ENCODE measurements at places on chromosomes 7 and 10.

GRCh38 chr7:98225913-98226614 lies 14.8 kb downstream of the BHLHA15 start:
- DNase-seq, result no peak

DNA sequence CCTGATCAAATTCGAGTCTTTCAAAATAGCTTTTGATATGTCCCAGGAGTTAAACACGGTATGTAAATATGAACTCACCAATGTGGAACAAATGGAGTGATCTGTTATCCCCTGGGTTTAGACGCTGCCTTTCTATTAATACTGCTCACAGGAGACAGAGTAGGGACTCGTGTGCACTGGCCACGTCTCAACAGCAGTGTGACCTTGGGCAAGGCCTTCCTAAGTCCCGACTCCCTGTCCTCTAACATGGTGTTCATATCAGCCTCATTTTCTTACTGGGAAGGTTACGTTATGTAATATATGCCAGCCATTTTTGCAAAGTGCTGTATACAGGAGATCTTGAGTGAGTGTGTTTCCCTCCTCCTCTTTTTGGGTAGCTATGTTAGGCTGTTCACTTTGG lies 1.8 kb downstream of the WDR37 start:
- DNase-seq, result no peak

GRCh38 chr10:101027106-101027720 lies 3.7 kb downstream of the PDZD7 start:
- no peak for DNase-seq

DNA sequence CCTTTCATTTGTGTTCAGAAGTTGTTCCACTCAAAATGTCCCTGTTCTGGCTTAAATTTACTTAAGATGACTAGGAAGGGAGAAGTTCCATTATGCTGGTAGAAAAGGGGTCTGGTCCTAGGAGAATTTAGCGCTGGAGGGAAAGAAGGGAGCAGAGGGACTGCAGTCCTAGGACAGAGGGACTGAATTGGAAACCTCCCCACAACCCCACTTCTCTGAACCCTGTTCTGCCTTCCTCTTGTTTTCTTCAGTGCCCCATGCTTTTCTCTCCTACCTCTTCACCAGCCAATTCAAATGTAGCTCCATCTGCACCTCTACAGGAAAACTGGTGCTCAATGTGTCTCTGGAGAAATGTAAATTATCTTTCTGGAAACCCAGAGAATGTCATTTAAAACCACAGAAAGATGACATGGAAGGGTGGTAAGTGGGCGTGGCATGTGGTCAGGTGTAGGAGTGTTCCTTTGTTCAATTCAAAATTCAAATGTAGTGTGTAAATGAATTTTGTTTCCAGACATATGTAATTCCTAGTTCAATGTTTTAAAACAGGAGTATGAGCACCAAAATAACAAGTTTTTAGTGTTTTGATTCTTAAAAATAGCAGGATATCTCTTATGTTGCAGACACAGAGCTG lies 24.0 kb upstream of the RHOBTB1 start:
- DNase-seq, result no peak

- DNase-seq, result peak; percentile 5
Measured at GRCh38 chr7:22109761-22110160, 164.1 kb upstream of the CDCA7L start.

DNA sequence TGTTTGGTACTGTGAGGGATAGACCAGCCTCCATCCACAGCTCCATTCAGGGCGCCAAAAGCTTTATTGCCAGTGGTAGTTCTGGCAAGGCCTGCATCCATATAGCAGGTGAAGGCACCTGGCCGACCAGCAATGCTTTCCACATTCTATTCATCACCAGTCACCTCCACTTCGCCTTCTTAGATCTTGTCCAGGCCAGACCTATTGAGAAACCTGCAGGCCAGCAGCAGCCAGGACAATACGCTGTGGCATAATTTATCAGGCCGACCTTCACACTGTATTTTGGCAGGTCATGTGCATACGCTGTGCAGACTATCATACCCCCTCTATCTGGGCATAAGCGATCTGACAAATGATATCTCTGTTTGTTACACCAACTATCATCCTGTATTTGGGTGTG lies 15.2 kb upstream of the KNDC1 start:
- DNase-seq, result no peak

DNA sequence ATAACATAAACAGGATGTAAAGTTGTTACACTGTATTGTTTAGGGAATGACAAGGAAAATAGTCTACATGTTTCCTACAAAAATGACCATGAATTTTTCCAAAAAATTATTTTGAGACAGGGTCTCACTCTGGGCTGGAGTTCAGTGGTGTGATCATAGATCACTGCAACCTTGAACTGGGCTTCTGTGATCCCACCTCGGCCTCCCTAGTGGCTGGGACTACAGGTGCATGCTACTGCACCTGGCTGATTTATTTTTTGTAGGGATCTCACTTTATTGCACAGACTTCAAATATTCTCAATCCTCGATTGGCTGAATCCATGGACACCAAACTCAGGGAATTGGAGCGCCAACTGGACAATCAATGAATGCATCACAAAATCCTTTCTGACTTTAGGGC lies 6.6 kb downstream of the CHCHD2 start:
- no peak for DNase-seq

GRCh38 chr7:7080802-7081201 lies 101.5 kb upstream of the C1GALT1 start:
- no peak for DNase-seq

GRCh38 chr10:18073314-18073713 lies 66.9 kb upstream of the CACNB2 start:
- no peak for DNase-seq

- DNase-seq, result no peak
Measured at GRCh38 chr10:81889181-81889769, 14.3 kb downstream of the NRG3 start.

- no peak for DNase-seq
Measured at GRCh38 chr7:142511801-142512200, 237.5 kb upstream of the PRSS1 start.

DNA sequence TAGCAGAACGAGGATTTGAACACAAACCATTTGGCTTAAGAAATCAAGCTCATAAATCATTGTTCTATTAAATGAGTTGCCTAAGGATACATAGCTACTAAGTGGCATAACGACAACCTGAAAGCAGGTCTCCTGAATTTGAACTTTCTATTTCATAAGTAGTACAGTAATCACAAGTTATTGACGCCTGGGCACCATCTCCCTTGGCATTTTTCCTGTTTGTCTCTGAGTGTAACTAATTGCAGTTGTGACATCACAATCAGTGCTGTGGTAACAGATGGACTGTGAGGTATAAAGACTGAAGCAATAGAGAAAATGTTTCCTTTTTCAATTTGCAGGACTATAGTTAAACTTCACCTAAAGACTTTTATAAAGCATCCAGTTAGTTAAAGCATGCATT lies 6.4 kb upstream of the CSTF2T start:
- no peak for DNase-seq

- DNase-seq, result no peak
Measured at GRCh38 chr7:76423666-76424412, 911 bp upstream of the ZP3 start.

DNA sequence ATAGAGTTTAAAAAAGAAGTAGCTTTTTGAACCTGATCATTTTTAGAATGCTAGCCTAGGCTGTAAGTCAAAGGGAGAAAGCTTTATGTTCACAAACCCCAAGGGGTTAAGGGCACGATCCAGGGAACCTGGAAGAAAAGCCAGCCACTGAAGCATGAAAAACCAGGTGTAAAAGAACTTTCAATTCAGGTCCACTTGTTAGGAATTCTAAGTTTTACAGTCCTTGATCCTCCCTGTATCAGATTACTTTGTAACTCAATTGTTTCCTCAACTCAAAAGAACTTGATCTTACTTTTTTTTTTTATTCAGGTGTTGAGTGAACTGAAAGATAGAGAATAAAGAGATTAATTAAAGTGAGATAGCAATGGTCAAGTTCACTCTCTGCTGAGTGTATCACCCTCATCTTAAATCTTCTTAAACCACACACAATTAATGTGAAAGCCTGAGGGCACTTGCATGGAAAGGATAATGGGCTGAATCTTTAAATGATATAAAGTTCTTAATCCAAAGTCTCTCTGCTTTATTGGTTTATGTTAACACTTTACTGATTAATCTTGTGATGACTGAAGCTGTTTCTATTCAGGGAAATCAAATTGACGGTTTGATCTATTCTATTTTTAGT lies 672.2 kb upstream of the LRRN3 start:
- DNase-seq, result no peak

- DNase-seq, result no peak
Measured at GRCh38 chr10:121683366-121683765, 85.1 kb upstream of the FGFR2 start.

- no peak for DNase-seq
Measured at GRCh38 chr10:76149182-76149581, 717.8 kb downstream of the LRMDA start.

DNA sequence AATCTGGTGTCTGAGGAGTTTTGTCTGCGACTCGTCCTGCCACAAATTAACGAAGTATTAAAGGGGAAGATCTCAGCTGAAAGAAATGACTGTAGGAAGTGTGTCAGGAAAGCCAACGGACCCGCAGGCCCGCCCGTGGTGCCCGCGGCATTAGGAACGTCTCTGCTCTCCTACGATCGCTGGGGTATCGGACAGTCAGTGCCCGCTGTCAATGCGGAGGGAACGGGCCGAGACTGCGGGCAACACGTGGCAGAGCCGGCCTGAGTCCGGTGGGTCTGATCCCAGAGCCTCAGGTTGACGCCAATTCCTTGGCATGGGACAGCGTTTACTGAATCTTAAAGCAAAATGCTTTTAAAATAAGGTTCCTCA lies 128.7 kb downstream of the KBTBD2 start:
- DNase-seq, result no peak

DNA sequence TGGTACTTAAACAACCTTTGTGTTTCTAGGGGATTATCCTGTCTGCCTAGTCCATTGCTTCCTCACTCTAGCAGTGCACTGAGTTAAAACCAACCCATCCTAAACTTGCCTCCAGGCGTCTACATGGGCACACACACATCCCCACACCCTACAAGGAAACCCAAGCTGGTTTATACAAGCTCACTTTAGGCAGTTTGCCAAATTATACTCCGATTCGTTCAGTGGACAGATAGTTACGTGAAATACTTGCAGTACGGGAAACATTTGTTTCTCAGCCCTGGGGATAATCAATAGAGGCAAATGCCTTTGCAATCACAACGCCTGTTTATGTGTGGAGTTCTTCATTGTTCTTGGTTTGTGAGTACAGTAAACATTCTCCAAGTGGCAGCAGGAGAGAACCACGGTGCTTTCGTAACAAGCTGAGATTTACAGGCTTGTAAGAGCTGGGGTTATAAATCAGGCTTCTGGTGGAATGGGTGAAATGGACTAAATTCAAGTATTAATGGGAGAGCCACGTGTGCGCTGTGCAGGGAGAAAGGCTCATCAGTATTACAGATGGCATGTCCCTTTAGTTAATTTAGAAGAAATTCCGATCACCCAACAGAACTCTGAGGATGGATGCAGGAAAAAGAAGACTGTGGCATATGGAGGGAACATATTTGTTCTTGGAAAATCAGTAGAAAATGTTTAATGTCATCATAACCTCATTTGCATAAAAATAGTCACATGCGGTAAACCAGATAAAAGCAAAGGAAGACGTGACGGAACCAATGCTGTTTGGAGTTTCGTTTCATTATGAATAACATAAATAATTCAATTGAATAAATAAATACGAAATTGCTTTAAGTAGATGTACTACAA lies 217.1 kb downstream of the GALNT17 start:
- DNase-seq, result no peak

DNA sequence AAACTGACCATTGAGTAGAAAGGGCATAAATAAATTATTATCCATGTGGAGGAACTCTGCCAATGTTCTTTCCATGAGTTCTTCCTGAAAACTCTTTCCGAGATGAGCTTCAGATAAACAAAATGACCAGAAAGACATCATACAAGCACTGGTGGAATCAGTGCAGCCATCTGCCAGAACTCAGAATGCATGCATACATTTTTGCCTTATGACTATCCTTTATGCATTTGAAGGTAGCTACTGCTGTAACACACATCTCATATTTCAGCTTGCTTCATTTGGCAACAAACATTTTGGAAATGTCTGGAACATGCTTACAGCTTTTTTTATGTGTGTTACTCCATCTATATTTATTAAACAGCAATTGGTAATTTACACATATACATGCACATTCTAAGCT lies 448.9 kb downstream of the PLXDC2 start:
- no peak for DNase-seq

- DNase-seq, result no peak
Measured at GRCh38 chr7:124992851-124993562, 63.4 kb upstream of the POT1 start.

DNA sequence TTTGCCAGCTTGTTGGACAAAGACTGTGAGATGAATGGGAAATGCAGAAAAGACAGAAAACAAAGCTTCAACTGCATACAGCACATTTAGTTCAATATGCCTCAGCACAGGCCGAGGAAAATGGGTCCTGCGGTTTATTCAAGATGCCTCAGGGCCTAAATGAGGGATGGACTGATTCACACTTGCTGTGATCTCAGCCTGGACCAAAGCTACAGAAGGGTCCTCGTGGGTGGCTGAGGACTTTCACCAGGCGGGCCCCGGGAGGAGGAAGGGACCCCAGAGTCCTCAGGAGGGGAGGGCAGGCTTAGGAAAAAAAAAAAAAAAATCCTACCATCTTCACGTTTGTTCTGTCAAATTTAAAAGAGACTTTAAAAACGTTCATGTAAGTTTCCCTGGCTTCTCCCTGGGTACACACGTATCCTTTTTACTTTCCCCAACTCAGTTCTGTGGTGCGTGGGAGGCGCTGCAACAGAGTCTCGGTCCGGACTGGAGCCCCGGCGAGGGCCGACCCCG lies 624 bp upstream of the ZNF783 start:
- DNase-seq, result no peak

GRCh38 chr10:19968745-19969144 lies 152.5 kb downstream of the PLXDC2 start:
- no peak for DNase-seq

DNA sequence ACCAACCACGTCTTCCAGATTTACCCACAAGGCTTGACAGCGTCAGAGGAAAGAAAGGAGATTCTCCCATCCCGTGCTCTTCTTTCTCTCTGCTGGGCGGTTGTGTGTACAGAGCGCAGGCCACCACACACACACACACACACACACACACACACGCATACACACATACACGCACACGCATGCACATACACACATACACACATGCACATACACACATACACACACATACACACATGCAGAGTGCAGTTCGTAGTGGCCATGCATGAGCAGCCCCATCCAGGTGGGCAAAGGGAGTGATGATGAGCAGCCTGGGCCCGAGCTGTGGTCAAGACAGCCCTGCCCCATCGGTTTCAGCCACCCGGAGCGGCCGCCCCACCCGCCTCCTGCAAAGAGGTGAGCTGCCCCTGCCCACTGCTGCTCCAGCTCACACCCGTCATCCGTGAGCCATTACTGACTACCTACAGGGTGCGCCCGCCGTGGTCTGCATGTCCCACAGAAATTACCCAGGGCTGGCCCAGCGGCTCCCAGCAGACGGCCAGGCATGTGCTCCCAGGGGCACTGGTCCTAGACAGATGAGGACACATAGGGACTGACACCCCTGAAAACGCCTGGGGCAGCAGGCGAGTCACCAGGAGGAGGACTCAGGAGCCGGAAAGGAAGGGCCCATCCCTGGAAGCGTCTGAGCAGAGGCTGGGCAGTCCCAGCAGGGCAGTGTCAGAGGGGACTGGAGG lies 69.6 kb downstream of the ASB13 start:
- DNase-seq, result no peak

Measured in activated CD4-positive, alpha-beta T cell treated with anti-CD3 and anti-CD28 coated beads for 24 hours (primary cell).